ENCODE measurements at places on chromosomes 1 and 21.

- no peak for DNase-seq
Observed at GRCh38 chr1:113269168-113269963, 120.9 kb upstream of the MAGI3 start.

DNA sequence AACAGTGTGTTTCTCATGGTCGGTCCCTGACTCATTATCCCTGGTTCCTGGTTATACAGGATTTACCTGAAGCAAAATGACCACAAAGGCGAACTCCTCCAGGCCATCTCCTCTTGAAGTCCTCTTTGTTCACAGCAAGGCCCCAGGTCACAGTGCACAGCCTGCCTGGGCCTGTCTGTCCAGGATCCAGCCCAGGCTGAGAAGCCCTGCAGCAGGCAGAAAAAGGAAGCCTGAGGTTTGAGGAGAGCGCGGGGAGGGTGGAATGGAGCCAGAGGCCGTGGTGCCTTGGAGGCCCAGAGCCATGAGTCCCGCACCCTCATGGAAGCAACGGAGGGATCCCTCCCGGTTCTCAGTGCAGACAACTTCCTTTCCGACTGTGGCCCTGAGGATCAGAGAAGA, 136.8 kb upstream of the IRF2BP2 start:
- DNase-seq = no peak

GRCh38 chr1:218346391-218347204, 1.5 kb downstream of the TGFB2 start:
- DNase-seq = no peak

DNA sequence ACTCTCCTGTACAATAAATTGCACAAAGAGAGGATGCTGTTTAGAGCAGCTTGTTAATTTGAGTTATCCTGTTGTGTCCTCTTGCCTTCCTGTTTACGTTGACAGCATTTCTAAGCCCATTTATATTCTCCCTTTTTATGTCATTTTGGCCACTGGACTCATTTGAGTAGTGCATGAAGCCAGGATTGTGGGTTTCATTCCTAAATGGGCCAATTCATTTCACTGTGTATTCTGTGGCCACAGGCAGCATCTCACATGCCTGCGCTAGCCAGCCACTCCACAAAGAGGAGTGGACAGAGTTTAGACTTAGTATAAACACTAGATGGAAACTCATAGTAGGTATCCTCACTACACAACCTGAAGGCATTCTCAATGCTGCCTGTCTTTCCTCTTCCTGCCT, 73.4 kb downstream of the DTL start:
- no peak for DNase-seq

DNA sequence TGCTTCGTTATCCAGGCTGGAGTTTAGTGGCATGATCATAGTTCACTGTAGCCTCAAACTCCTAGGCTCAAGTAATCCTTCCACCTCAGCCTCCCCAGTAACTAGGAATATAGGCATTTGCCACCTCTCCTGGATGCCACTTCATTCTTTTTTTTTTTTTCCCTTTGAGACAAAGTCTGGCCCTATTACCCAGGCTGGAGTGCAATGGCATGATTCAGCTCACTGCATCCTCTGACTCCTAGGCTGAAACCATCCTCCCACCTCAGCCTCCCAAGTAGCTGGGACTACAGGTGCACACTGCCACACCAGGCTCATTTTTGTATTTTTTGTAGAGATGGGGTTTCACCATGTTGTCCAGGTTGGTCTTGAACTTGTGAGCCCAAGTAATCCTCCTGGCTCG, 19.3 kb downstream of the OSBPL9 start:
- DNase-seq = no peak

GRCh38 chr1:25700144-25700523, 83.5 kb downstream of the MAN1C1 start:
- no peak for DNase-seq

DNA sequence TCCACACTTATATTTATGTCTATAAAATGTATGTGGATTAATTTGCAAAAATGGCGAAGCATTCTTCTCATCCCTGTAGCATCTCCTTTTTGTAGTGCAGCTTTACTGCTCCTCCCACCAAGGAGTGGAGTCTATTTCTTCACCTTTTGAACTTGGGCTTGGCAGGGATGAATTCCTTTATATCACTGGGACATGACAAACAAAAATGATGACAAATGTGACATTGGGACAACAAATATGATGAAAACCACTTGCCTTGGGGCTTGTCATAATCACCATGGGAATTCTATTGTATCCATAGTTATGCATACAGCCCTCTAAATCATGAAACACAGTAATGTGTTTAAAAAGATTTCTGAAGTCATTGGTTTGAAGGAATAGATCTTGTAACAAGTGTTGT, 155.0 kb downstream of the TNFSF18 start:
- DNase-seq = no peak

- DNase-seq = no peak
Observed at GRCh38 chr1:23897083-23897482, 16.1 kb downstream of the CNR2 start.
